Erythroblast (primary cell): ENCODE measurements at places on chromosomes 2 and 18.

DNA sequence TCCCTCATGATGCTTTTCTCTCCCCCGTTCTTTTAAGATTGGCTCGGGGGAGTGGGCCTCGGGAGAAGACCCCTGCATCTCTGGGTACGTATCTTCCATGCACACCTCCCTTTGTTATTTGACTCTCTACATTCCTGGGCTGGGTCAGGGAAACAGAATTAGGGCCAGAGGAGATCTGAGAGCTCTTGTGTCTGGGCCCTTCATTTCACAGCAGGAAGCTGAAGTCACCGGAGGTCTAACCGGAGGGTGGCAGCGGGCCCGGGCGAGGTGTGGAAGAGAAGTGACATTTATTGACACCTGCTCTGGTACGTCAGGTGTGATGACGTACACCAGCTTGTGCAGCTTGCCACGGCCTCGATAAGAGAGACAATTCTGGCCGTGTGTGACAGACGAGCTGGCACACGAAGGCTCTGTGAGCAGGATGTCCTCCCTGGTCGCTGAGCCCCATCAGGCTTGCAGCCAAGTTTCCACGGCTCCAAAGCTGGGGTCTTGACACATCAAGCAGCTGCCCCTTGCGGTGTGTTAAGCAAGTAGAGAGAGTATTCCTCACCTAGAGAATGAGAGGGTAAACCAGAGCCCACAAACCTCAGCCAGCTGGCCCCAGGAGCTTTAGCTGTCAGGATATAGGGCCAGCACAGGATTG, 30.4 kb downstream of the TOGARAM2 start:
- DNase-seq, result no peak

DNA sequence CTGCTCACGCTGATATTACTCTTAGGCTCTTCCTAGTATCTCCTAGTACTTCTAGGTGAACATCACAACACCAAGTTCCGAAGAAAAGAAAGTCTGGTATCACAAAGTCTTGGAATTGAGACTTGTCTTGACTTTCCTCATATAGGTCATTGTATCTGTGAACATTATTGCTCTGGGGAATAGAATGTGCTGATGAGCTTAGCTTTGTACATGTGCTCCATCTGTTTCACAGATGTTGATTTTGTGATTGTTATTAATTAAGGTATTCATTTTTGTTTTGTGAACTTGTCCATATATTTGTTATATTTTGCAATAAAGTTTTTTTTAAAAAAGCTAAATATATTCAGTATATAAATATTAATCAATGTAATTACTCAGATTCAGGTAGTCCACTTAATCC, 111.7 kb downstream of the BABAM2 start:
- no peak for DNase-seq

DNA sequence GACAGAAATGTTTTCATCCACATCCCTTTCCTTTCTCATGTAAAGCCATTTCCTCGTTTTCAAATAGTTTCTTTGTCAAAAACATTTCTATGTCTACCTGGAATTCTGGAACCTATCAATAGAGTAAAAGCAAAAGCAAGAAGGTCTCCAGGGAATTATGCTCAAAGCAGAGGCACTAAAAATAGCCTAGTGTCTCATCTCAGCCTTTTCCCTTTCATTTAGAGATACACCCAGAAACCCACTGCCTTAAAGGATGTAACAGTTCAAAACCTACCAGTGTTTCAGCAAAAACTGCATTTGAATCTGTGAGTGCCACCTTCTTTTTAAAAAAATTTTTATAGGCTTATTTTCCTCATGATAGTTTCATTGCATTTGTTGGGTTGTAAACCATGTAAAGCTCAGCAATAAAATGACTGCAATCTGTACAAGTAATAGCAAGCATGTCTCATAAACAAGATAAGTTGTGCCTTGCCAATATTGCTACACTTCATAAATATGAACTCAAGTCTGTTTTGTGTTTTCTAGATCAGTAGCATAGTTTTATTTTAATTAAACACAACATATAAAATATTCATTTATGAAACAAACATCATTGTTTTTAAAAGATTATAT, 927.3 kb upstream of the ACVR2A start:
- DNase-seq, result no peak

DNA sequence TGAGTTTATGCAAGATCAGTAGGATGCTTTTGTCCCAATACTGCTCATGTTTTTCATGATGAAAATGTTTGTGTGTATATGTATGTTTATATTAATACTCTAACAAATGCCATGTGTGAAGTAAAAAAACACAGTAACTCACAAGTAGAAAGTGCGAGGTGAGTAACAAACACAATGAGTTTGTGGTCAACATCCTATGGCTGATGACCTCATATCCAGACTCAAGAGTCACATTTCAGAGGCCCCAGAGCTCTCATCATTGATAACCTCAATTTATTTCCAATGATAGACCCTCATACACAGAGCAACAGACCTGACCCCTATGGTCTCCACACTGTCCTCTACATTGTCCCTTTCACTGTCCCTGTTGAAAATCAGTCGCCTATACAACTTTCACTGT, 34.5 kb downstream of the ZNF519 start:
- DNase-seq, result no peak

DNA sequence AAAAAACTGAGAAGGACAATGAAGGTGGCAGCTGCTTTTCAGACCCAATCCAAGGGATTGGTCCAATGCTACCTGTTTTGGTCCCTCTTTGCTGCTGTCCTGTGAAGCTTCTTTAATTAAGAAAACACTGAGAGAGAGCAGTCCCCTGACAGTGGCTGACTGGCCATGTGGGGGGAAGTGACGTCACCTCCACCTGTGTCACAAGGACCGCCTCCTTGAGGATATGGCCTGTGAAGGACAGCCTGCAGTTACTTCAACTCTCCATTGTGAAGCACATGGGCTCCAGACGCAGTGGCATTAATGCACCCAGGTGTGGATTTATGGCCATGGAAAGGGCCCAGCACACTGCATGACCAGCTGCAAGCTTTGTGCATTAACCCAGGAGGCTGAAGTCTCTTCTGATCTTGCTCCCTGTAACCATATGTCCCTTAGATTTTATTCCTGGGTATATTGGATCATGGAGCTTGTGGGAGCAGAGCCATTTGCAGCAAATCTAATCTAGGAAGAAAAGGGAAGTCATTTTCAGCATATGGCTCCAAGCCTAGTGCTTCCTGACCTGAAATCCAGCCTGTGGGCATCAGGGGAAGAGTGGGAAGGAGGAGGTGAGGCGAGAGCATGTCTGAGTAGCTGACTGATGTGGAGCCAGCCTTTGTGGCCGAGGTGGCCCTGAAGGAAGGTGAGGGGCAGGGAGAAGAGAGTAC, 32.2 kb downstream of the KIF5C start:
- no peak for DNase-seq

DNA sequence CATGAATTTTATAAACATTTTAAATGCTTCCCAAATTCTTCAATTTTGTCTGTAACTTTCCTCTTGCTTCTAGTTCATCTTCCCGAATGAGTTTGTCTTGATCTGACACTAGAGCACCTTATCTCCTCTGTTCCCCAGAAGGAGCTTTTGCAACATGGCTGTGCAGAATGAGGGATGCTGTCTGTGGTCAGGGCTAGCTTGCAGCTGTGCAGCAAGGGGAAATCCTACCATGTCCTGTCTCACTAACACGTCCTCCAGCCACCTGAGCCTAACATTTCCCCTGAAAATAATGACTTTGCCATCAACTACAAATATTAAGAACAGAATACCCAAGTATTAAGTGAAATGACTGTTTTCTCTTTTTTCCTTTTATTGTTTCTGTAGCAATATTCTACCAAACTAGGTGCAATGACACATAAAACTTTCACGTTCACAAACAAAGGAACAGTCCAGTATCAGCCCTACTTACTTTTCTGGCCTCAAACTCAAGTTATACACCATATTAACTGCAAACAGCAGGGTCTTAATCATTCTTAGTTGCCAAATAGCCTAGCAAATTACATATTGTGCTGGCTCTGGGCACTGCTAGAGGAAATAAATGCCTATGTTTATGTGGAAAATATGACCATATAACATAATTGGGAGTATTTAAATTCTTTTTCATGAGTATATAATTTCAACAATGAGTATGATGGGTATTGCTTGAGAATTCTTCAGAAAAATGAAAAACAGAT, 423.3 kb downstream of the CMPK2 start:
- no peak for DNase-seq

DNA sequence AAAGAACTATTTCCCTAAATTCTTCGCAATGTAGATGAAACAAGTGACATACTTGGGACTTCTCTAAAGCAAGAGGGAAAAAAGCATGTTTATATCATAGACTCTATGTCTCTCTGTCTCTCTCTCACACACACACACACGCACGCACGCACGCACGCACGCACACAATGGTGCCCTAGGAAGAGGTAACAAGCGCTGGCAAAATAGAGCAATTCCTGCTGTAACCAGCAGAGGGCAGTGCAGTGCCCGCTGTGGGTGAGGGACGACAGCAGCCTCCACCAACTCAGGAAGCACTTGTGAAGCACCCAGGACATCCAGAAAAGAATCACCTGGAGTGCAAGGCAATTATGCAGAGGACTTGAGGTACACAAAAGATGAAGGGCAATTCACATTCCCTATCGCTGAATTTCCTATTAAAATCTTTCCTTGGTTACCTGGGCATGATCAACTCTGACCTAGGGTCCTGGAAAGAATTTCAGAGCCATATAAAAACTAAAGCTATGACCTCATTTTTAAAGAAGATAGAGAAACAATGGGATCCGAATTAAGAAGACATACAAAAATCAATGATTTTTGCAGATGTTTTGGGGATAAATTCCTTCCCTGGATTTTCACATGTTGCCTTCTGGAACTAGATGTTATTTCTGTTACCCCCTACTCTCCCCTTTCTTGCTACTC, 166.4 kb downstream of the PDE11A start:
- DNase-seq, result peak; percentile 62

DNA sequence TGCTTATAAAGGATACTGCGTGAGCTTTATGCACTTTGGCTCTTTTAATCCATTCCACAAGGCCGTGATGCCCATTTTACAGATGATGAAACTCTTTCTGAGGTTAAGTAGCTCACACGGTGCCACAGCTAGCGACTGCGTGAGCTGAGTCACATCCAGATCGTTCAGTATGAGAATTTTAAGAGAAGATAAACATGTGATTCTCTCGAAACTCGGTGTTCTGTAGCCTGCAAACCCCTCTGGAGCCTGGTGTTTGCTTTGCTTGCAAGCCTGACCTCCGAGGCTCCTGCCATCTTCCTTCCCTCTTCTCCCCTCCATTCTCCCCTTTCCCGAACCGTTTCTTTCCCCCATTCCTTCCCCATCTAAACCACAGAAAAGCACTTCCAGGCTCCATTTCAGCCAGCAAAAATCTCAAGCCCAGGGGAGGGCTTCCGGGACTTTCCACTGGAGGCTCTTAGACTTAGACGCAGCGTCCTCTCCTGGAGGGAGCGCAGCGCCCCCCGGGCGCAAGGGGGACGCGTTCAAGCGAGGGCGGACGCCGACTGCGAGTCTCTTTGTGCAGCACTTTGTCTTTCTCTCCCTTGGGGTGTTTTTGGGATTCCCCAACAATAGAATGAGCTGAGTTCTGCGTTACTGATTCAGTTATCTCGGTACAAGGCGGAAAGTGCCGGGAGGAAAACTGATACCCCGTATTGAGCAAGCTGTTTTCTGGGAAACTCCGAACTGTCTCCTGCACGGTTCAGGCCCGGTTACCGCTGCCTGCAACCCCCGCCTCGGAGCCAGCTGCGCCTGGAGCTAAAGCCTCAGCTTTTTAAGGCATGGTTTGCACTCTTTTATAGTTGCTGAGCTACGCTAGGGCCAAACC, 38.0 kb downstream of the CYP1B1 start:
- no peak for DNase-seq

DNA sequence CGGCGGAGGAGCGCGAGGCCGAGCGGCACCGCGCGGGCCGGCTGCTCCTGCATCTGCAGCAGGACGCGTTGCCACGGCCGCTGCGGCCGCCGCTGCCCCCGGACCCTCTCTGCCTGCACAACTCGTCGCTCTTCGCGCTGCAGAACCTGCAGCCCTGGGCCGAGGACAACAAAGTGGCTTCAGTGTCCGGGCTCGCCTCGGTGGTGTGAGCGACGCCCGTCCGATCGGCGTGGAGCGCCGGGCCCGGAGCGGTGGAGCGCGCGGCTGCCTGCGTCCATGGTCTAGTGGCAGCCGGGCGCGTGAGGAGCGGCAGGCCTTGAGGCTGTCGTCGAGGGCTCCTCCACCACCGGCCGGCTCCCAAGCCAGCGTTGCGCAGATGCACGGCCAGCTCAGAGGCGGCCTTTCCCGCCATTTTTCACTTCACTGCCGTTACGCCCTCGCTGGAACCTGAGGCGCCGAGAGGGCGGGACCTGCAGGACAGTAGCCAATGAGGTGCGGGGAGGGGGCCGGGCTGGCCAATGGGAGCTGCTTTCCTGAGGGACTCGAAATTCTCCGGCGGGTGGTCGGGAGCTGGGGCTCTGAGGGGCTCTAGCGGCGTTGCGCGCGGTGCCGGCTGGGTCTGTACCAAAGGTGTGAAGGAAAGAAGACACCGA, 1.9 kb downstream of the TLX2 start:
- peak; percentile 85 for DNase-seq

- DNase-seq, result peak; percentile 28
Measured at GRCh38 chr2:85435981-85436835, 17.7 kb downstream of the SH2D6 start.

- DNase-seq, result no peak
Measured at GRCh38 chr2:149767516-149767974, 180.0 kb upstream of the MMADHC start.

- DNase-seq, result no peak
Measured at GRCh38 chr2:68195096-68195495, 37.4 kb downstream of the PNO1 start.

DNA sequence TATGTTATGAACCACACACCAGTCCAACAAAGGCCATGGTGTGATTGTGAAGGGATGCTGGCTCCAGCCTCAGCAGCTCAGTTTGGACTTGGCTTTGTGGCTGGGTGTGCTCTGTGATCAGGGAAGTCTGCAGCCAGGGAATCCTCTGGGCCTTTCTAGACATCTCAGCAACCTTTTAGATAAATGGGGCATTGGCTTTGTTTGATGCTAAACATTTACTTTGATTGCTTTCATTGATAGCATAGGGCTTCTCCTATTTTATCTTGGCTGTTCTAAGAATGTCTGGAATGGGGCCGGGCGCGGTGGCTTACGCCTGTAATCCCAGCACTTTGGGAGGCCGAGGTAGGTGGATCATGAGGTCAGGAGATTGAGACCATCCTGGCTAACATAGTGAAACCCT, 104.5 kb downstream of the VAPA start:
- DNase-seq, result no peak

- DNase-seq, result no peak
Measured at GRCh38 chr2:65300761-65301711, 73.4 kb downstream of the ACTR2 start.

GRCh38 chr2:211649331-211649730, 889.3 kb downstream of the ERBB4 start:
- no peak for DNase-seq

DNA sequence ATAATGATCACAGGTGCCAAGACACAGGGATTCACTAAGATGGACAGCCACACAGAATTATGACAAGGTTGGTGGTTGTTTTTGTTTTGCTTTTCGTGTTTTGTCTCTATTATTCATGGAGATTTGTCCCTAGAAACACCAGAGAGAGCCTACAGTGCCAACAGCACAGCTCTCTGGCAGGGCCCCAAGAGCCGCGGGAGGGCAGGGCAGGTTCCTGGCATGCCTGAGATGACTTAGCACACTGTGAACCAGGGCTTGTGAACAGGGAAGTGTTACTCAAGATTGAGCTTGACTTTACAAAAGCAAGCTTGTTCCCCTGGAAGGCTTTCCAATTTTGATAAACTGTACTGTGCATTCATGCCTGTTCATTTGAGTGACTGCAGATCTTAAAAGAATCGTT, 437.4 kb upstream of the SALL3 start:
- DNase-seq, result no peak

GRCh38 chr2:25201265-25201664, 32.9 kb upstream of the POMC start:
- peak; percentile 35 for DNase-seq
